ENCODE measurements at places on chromosomes 7 and 10.

GRCh38 chr7:71615017-71615416, 483.1 kb downstream of the GALNT17 start:
- no peak for DNase-seq

DNA sequence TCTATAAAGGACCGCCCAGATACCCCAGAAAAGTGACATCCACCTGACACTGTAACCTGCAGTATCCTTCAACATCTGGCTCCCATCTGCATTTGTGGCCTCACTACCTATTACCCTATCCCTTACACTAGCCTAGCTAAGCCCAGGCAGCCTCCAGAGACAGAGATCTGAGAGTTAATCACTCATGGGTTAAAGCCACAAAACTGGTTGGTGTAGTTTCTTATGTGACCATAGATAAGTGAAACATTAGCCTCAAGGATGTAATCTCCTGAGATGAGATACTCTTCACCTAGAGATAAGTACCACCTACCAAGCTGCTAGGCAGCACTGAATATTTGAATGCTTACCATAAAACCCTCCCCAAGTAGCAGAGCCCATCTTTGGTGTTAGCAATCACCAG, 35.4 kb downstream of the CTTNBP2 start:
- no peak for DNase-seq

DNA sequence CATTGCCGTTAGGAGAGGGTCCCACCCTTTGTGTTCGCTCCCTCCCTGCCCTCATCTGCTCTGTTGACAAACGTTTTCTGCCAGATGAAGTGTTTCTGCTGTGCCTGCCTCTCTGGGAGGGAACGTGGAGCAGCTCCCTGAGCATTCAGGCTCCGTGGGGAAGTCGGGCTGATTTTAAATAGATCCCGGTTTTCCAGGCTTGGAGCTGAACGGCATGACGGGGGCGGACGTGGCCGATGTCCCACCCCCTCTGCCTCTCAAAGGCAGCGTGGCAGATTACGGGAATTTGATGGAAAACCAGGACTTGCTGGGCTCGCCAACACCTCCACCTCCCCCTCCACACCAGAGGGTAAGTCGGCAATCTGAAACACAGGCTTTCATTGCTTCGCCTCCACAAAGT, 101.9 kb upstream of the NPS start:
- DNase-seq, result no peak

DNA sequence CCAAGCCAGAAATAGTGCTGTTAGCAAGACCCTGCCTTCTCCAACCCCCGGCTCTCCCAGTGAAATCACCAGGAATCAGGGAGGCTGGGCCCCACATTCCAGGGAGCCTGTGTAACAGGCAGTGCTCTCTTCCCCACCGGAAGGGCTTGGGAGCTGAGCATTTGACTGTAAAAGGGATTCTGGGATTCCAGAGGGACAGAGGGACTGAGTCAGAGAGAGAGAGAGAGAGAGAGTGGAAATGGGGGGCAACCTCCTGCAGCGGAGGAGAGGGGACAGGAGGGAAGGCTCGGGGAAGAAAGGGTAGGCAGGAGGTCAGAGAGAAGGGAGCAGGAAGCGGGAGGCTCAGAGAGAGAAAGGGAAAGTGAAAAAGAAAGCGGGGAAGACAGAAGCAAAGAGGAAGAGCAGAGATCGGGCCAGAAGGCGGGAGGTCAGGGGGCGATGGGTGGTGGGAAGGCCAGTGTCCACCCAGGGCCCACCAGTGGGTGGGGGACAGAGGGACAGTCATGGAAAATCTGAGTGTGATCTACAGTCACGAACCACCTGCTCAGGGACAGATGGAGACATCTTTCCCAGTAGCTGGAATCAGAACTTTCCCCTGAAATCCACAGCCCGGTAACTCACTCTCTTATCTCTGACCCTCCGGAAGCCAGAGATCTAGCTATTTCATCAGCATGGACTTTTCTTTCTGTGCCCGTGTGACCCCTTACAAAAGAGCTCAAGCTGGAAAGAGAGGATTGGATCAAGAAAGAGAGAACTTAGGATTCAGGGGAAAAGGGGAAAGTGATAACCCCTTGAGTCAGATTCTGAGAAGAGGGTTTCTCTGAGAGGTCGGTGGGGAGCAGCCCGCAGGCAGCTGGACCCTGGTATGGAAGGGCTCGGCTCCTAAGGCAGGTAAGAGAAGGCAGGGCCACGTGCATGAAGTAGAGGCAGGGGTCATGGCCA, 4.6 kb upstream of the SERPINE1 start:
- no peak for DNase-seq

- DNase-seq, result no peak
Observed at GRCh38 chr7:83697804-83698530, 49.0 kb upstream of the SEMA3E start.

DNA sequence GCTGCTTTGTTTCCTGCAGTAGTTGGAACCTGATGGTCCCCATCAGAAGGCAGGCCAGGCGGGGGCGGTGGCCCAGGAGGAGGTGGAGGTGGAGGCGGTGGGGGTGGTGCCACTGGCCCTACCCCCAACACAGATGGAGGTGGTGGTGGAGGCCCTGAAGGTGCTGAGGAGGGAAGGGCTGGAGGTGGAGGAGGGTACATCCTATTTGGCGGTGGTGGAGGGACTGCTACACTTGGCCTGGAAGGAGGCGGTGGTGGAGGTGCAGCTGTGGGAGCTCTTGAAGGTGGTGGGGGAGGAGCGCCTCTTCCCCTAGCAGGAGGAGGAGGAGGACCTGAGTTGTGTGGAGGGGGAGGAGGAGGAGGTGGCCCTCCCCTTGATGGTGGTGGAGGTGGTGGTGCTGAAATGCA, 36.8 kb downstream of the LMOD2 start:
- DNase-seq, result no peak

DNA sequence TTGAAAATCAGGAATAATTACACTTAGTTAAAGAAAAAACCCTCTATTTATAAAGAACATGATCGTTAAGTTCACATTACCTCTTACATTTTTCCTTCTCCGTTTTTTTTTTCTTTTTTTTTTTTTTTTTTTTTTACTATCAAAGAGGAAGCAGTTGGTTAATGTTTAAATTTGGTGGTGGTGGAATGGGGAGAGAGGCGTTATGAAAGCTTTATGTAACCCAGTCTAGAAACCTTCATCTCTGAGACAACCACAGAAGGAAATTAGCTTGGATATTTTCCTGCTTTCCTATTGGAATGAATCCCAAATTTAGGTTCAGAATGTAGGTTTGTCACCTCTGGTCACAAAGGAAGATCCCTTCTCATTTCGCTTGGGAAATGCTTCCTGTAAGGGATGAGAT, 31.5 kb upstream of the LHFPL3 start:
- DNase-seq, result no peak

Data from T-helper 9 cell (primary cell).